ENCODE measurements at places on chromosomes 11 and 22.

DNA sequence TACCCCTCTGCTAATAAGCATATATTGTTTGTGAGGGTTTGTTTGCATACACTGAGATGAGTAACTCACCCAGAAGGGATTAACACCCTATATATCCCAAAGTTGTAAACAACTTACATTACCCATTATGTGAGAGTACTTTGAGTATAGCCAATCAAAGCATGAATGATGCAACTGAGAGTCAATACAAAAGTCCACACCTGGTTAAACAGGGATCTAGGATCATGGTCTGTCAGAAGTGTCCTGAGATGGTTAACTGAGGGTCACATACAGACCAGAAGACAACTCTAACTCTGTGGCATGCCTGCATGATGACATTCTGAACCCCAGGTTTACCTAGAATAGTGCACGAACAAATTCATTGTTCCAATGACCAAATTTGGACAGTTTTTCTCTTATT lies 17.4 kb upstream of the OR10A5 start:
- no peak for DNase-seq

- no peak for DNase-seq
Observed at GRCh38 chr11:24497831-24498230, 978 bp downstream of the LUZP2 start.

DNA sequence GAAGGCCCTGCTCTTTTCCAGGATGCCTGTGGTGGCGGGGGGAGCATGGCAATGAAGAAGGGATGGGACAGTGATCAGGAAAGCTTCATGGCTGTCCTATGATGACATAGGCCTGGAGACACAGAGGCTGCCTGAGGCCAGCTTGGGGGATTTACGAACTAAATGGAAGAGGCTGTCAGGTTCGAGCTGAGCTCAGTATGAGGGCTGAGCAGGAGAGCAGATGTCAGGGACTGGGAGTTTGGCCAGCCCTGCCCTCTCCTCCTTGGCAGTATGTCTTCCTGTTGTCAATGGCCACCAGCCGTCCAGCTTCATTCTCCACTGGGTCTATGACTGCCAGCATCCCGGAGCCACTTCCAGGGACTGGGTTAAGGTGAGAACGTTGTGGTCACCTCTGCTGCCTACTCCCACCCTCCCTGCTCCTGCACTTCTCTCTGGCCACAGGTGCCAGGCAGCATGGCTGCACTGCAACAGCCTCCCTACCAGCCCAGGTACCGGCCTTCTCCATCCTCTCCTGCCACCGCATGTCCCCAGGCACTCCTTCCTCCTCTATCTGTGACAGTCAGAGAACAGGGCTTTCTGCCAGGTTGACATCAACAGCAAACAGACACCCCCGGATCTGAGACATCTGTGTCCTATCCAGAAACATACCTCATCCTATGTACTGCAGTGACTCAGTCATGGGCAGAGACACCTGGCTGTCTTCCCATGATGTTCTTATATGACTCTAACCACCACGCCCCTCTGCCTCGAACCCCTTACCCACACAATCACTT lies 75.1 kb downstream of the KIRREL3 start:
- DNase-seq: no peak

DNA sequence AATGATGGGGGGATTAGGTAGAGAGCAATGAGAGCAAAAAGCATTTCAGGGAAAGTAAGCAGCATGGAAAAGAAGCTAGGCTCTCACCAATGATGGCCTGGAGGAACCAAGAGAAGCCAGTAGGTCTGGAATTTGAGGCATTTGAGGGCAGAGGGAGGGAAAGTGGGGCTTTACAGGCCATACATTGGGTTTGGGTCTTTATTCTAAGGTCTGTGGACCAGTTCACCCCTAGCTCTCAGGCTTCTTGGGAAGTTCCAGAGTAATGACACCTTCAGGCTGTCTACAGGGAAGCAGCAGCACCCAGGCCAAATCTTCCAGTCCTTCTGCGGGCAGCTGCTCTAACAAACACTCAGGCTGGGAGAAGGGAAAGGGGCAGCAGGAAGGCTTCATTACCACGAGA lies 29.4 kb downstream of the ARFGAP2 start:
- no peak for DNase-seq

DNA sequence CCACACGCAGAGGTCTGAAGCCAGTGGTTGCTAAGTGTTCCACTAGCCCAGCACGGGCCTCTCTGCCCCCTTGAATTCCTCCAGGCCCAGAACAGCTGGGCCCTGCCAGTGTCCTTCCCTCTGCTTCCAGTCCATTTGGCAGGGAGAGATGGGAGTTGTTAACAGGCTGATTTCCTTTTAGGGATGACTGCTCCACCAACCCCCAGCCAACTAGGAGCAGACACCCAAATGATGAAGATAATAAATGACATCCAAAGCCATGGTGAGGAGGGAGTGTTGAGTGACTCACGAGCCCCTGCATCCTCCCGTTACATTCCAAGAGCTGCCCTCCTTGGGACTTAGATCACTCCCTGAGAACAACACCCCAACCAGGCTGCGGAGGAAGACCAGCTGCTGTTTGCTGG lies 20.6 kb downstream of the PARVA start:
- DNase-seq: no peak

DNA sequence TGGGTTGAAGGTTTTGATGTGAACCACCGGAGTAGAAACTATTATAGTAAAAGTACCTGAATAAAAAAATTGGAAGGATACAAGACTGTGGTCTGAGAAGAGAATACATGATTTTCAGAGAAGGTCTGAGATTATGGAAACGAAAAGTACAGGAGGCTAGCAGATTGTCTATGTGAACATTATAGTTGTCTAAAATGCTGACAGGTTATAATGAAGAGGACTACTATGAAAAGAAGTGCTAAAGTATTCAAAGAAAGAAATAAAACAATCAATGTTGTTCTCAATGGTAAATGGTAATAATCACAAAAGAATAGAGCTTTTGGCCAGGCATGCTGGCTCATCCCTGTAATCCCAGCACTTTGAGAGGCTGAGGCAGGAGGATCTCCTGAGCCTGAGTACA lies 34.0 kb downstream of the RAB6A start:
- DNase-seq: no peak

DNA sequence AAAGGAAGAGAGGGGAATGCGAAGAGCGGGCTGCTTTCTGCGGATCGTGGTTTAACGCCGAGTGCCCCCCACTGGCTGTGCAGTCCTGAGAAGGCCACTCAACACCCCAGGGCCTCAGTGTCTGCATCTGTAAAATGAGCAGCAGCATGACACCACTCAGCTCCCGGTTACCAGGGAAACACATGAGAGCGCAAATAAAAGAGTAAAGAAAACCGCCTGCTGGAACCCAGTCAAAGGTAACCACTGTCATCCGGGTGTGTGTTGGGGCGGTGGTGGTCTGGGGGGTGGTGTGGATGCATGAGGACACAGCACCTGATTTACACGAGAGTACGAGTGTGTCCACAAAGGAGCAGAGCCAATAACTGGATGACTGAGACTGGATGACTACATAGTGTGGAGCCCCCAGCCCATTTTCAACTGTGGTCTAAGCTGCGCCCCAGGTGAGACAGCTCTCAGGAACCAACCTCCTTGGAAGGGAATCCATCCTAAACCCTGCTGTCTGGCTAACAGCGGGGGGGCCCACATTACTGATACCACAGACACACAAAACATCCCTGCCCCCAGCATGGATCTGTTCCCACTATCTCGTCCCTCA lies 5.7 kb downstream of the CELSR1 start:
- no peak for DNase-seq

DNA sequence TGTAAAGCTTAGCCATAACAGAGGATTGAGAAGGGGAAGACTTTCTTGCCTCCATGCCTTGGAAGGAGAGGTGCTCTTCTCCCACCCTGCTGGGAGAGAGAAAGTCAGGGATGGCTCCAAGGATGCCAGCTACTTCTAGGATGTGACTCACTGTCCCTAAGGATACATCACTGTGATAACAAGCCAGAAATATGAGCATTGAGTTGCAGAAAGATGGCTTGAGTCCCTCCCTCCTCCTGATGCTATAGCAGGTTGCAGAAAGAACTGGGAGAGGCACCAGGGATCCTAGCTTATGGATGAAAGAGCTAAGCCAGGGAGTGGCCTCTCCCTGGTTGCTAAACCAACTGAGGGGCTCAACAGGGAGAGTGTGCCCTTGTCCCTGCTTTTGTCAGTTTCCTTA lies 27.8 kb upstream of the FJX1 start:
- DNase-seq: no peak

GRCh38 chr11:112453601-112454577 lies 193.2 kb upstream of the PLET1 start:
- DNase-seq: no peak

- no peak for DNase-seq
Observed at GRCh38 chr22:27045103-27045947, 387.9 kb downstream of the MIAT start.

DNA sequence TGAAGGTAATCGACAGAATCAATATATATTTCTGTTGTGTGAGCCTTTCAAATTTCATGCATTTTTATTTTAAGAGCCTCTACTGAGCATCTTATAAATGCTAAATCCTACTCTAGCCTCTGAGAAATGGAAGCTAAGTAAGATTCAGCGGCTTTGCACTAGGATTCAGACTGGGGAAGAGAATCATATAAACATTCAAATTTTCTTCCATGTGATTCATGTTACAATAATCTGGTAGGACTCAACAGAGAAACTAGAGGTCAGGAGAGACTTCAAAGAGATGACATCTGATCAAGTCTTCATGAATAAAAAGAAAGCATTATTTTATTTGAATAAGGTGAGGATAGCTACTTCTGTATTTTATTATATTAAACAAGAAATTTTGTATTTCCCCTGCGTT lies 538.9 kb downstream of the DLG2 start:
- DNase-seq: no peak

DNA sequence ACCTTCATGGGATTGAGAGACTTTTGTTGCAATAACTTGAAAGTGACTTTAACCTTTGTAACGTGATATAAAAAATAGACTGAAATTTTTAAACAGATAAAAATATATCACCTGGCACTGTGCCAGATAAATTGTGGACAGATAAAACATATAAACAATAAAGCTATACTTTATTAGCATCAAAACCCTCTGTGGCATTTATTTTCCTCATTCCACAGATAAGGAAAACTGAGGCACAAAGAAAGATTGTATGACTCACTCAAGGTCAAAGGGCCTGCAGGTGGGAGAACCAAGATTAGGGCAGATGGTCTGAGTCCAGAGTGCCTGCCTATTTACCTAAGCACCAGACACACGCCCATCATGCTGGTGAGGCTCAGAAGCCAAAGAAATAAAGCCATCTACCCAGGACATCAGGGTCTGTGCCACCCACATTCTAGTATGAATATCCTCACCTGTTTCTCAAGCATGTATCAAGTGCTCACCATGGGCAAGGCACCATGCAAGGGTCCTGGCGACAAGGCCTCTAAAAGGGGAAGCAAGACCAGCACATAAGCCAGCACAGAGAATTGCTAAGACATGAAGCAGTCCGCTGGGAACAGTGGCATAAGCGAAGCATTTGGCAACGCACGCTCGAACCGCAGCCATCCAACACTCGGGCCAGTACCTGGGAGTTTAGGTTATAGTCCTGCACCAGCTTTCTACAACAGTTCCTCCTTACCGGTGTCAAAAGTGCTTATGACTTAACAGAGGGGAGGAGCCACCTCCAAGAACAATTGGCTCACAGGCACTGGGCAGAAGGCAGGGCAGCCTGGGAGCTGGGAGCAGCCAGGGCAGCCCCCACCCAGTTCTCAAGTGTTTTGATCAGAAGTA lies 17.6 kb downstream of the MYH9 start:
- DNase-seq: no peak

DNA sequence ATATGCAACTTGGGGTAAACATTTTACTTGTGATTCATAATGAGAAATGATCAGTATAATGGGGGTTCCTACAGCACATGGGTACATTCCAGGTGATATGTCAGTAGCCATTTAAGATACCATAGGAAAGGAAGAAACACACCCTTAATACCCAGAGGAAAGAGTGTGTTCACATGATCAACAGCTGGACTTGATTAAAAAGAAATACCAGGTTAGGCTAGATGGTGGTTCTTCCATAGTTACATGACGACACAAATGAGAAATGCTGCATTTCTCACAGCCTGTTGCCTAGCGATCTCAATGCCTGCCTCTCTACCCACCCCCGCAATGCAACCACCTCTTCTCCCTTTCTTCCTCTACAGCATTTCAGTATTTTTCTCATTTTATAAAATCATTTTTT lies 96.8 kb downstream of the TTC28 start:
- no peak for DNase-seq

DNA sequence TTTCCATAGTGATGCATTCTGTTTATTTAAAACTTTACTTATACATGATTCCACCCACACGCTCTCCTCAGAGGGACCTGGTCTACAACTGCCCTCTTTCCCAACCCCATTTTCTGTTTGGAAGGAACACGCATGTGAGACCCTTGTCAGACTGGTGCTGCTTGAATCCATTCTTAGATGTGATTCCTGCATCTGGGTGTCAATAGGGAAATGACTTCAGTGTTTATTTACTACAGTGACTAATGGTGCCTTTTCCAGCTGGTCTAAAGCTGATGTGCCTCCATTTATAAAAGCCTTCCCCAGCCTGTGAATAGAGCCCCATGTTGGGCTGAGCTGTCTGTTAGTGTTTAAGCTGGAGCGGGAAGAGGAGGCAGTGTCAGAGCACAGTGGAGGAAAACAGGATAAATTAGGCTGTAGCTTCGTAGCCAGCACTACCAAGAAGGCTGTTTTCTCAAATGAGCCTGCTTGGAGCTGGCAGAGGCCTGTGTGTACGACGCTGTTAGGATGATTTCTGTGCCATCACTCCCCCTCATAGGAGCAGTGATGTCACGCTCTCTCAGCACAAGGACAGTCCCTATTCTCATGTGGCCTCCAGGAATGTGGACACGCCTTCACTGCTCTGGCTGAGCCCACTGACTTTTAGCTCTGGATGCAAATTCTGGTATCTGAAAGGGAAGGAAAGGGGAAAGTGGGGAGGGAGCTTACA lies 18.9 kb upstream of the C11orf96 start:
- no peak for DNase-seq

- no peak for DNase-seq
Observed at GRCh38 chr11:128289048-128289447, 298.3 kb downstream of the ETS1 start.

DNA sequence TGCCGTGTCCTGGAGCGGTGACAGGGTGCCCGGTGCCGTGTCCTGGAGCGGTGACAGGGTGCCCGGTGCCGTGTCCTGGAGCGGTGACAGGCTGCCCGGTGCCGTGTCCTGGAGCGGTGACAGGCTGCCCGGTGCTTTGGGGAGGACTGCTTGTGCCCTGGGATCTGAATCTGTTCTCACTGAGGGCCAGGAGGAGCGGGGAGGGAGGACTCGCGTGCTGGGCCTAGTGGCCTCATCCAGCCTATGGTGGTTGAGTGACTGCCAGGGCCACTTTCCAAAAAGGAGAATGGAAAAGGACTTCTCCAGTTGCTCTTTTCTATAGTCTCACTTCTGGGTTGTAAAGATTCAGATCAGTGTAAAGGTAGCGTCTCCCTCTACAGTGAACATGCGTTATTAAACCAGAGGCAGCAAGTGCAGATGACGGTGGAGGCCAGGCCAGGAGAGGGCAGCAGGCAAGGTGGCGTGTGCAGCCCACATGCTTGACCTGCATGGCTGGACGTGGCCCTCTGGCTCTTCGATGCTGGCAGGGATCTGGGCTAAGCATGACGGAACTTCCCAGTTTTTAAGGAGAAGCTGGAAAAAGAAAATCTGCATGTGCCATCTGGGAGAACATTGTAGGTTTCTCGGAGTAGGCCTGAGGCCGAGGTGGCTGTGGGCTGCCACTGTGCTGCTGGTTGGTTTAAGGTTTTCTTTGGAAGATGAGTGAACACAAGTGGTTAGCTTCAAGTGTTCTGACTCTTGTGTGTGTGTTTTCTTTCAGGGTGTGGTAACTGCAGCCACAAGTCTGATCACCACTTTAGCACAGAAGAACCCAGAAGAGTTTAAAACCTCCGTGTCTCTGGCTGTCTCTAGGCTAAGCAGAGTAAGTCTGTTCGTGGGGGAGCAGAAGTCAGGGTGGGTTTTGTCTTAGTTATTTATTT lies 55.0 kb downstream of the AP2A2 start:
- no peak for DNase-seq
